T-helper 17 cell (primary cell): ENCODE measurements at places on chromosomes 6 and 20. TPM values are rescaled to one million over a fixed set of nuclear protein-coding genes. Genes with fewer than 3 reads are reported as not detected.
A peak's percentile ranks its signal among the peaks of the same experiment; 100 is the strongest.

DNA sequence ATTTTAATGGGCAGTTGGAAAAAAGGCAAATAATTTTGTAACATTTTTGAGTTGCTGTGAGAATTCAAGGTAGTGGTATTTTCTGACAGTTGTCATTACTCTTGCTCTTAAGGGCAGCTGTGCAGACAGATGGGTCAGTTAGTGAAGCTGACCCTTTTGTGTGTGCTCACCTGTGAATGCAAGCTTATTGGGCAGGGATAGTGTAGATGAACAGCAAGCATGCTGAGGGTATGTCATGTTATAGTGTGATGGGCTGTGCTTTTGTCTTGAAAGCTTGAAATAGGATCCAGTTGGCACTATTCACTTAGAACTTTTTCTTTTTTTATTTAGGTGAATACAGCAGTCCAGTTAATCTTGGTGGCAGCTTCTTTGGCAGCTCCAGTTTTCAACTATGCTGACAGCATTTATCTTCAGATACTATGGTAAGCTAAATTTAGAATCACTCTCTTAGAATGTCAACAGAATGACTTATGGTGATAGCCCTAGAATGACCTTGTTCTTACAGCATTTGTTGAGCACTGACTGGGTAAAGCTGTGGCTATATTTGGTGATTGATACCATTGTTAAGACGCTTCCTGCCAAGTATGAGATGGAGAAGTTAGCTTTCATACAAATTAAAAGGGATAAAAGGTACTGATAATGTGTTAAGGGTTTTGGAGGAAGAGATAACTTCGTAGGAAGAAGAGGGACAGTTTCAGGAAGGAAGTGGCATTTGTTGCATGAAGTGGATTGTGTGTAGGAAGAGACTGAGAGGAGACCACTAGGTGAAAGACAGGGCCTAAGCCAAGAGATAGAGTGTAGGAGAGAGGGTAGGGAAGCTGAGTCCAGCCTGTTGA lies 19.5 kb downstream of the LRRN4 start:
- no peak for DNase-seq

- no peak for DNase-seq
These were observed 12.4 kb upstream of the ZSCAN9 start for GRCh38 chr6:28212510-28213212.

- DNase-seq: no peak
These were observed 141.3 kb downstream of the ADGRB3 start for GRCh38 chr6:68776354-68776753.

- DNase-seq: no peak
These were observed 103.6 kb upstream of the BMP2 start for GRCh38 chr20:6663751-6664388.

- DNase-seq: no peak
These were observed 410.3 kb upstream of the SLC35B3 start for GRCh38 chr6:8845690-8846089.

Gene PSMA7
- total RNA-seq: 144 TPM

GRCh38 chr6:28953585-28954258 lies 29.9 kb upstream of the TRIM27 start:
- DNase-seq: no peak

GRCh38 chr20:20869161-20869775 lies 156.8 kb upstream of the RALGAPA2 start:
- DNase-seq: no peak

- no peak for DNase-seq
These were observed 166.5 kb upstream of the MYLIP start for GRCh38 chr6:15962449-15962764.

Gene SLC4A11
- total RNA-seq: 0.37 TPM

DNA sequence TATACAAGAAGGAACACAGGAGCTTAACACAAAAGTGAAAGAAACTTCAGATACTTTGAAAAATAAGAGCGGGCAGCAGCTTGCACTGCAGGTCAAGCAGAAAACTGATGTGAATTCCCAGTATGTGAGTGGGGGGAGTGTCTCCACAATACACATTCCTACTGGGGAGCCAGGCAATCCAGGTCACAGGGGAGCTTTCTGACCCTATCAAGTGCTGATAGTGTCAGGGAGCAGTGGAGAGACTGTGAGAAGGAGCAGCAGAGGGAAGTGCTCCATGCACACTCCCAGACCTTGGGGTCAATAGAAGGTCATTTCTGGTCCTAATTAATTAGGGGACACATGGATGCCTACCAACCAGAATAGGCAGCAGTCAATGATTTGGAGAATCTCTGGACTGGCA lies 59.4 kb downstream of the PDSS2 start:
- no peak for DNase-seq

DNA sequence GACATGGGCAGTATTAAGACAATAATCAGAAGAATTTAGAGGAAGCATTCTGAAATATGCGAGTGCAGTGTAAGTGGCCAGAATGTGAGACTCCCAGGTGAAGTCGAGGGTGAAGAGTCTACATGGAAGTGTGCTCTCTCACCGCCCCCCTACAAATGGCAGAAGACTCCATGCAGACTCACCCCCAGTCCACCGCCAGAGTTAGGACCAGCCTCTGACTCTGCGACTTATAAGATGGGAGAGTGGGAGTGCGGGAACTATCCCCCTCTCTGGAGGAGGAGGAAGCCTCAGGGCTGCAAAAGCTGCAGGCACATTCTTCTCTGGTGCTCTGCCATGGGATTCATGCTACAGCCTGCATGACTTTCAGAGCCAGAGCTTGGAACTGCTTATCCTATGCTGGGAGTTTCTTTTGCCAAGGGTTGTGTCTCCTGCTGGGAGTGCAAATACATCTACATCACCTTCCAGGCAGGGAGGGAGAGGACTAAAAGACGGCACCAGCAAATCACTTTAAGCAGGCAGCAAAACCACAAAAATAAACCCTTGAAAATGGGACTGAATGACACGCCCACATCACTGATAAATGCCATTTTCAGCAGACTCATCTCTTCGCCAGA lies 206.7 kb upstream of the SULF2 start:
- DNase-seq: no peak

GRCh38 chr6:27890445-27891319 lies 21.5 kb downstream of the OR2B2 start:
- peak; percentile 62 for DNase-seq

Gene SOBP
- not detected for total RNA-seq

Gene ENPP3
- 0.70 TPM for total RNA-seq

DNA sequence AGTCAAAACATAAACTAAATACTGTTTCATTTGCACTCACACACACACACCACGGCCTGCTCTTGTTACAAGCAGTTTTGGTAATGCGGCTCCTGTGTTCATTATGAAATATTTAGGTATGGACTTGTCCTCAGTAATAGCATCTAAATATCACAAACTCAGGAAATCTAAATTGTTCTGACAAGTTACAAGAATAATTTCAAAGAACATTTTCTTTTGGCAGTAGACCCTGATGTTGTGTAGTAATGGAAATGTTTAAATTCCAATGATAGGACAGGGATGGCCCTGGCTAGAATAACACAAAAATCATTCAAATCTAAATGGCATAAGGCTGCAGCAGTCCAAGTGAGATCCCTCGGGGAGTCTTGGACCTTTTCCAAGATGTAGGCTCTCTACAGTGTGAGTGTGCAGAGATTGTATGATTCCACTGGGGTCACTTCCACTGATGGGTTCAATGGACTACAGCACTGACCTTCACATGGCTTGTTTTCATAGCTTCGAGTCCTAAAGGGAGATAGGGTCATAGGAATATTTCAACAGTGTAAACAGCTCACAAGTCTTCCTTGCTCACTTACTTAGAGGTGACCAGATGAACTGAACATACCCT lies 210.6 kb upstream of the PLCB4 start:
- DNase-seq: no peak

DNA sequence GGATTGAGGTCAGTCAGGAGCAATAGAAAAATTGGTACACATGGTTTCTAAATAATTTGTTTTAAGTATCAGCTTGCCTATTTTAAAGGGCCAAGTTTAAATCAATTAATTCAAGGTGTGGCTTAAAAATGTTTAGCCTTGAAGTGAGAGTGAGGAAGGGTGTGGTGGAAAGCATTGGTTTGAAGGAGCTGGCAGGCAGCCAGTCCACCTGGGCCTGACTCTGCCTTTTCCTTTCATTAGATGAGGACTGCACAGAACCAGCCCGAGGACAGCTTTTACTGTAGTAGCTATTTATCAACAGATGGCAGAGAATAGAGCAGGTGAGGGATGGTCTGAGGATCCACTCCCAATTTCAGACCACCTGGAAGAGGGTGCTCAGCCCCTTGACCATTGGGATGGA lies 42.4 kb downstream of the DHX35 start:
- no peak for DNase-seq

Gene EFHC1
- total RNA-seq: 5.3 TPM

Gene TRIM40
- total RNA-seq: 0.22 TPM

GRCh38 chr20:51185277-51185676 lies 162.4 kb upstream of the KCNG1 start:
- DNase-seq: no peak

DNA sequence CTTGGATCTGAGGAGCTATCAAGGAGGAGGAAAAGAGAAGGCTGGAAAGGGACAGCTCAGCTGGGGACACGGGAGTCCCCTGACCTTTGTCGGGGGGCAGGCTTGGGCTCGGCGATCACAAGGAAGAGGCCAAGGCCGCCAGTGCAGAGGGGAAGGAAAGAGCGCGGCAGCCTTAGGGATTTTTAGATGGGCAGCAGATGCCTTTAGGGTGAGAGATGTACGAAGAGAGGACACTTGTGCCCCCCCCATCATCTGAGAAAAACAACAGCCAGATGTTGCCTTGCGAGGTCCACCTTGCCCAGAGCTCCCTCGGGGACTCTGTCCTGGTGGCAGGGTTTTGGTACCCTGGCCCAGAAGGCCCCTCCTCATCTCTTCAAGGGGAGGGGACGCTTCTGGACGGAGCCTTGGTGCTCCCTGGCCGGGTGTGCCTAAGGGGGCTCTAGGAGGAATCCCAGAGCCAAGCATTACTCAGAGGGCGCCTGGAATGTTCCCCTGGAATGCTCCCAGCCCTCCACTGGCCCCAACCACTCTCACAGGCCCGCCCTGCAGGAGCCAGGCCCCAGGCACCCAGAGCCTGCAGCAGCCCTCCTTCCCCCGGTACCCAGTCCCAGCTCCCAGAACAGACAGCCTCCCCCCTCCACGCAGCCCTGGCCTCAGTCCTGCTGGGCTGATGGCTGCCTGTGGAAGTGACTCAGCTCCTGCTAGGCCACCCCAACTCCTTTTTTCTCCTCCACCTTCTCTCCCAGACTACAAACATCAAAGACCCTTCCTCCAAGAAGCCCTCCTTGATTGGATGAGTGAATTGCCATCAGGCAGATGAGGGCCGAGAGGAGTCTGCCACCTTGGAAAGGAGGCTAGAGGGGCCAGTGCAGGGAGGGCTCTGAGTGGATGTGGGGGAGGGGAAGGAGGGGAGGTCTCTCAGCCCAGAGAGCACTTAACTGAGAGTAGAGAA lies 1.8 kb downstream of the ADAM33 start:
- DNase-seq: no peak

DNA sequence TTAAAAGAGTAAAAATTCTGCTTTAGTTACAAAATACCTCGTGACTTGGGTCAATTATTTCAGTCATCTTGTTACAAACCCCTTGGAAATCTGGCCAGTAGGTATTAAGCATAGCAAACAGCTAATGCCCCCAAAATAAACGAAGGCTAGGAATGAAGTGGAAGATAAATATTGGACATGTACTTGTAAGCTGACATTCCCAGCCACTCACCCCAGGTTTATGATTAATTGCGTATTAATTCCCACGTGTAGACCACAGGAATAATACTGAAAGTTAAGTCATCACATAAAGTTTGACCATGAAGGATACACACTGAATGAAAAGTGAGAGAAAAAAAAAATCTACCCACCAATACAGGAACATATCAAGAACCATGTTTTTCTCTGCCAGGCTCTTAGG lies 936.5 kb upstream of the ADGRB3 start:
- DNase-seq: no peak

- no peak for DNase-seq
These were observed 594 bp upstream of the CDKN1A start for GRCh38 chr6:36677753-36678487.

Gene DOK5
- total RNA-seq: not detected

DNA sequence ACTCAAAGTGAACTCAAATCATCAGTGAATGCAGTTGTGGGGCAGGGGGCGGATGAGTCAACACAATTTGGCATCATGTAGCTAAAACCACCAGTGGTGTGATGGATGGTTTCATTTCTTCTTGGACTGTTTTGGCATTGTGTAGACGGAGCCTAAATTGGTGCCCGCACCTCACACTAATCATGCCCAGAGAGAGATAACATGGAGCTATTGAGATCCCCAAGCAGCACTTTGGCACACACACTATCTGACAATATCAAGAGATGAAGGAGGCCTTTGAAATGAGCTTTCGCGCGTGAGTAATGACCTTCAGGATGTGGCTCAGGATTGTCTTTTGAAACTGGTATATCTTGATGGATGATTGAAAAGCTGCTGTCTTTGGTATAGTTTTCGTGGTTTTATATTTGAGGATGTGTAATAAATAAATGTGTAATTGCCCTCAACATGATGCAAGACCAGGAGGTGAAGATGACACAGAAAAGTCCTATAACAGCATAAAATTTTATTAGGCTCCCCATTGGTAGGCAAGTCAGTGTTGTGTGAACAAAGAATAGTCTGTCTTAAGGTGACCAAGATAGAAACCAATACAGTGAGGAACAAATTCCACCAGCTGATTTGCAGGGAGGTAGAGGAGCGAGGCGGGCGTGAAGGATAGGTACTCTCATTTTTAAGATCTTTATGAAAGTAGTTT lies 174.2 kb downstream of the TSHZ2 start:
- DNase-seq: no peak

DNA sequence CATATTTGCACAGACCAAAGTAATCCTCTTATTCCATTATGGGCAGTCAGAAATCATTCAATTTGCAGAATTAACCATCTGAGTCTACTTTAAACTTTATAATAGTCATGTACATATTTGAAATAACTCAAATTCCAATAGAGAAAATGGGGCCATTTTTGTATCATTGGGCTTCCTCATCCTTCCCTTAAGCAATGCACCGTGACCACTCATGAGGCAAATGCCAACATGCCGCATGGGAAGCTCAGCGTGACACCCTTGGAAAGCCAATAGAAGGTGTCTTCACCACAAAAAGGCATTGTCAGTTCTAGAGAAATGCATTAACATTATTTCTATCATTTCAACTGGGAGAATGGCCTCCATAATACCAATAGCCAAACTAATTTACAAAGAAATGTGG lies 38.5 kb downstream of the SIM1 start:
- DNase-seq: no peak

DNA sequence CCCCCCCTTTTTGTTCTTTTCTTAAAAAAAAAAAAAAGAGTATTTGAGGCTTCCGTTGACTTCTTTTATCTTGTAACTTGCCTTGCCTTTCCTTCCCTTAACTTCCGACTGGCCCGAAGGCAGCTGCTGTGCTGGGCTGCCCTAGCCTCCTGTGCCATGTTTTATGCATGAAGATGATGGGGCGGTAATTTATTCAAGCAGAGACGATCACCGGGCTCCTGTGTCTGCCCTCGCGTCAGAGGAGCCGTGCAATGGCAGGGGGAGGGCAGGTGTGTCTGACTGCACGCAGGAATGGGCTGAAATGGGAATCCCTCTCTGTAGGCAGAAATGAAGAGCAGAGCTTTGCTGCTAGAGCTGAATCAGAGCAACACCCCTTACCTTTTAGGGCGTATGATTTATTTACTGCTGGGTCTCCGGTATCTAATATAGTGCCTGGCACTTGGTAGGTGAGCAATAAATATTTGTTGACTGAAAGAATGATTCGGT lies 106.3 kb upstream of the RIPOR2 start:
- peak; percentile 41 for DNase-seq

GRCh38 chr6:124432620-124433019 lies 529.6 kb upstream of the RNF217 start:
- DNase-seq: no peak

- no peak for DNase-seq
These were observed 235.1 kb downstream of the ZFAND3 start for GRCh38 chr6:38054527-38055202.
